Psoas muscle (tissue), 8 donors: ENCODE measurements at places on chromosomes 2 and 18. TPM values are rescaled to one million over a fixed set of nuclear protein-coding genes. Genes with fewer than 3 reads are reported as not detected.

C2orf80 gene
- total RNA-seq, result not detected

YES1 gene
- 29.5 TPM for total RNA-seq

LCT gene
- 0.02 TPM for total RNA-seq

- no peak for DNase-seq
Measured at GRCh38 chr2:65037178-65037577, 19.0 kb upstream of the CEP68 start.

GRCh38 chr18:57856557-57857280 lies 53.6 kb upstream of the ATP8B1 start:
- DNase-seq, result no peak
